ENCODE measurements at places on chromosomes 6 and 20.

DNA sequence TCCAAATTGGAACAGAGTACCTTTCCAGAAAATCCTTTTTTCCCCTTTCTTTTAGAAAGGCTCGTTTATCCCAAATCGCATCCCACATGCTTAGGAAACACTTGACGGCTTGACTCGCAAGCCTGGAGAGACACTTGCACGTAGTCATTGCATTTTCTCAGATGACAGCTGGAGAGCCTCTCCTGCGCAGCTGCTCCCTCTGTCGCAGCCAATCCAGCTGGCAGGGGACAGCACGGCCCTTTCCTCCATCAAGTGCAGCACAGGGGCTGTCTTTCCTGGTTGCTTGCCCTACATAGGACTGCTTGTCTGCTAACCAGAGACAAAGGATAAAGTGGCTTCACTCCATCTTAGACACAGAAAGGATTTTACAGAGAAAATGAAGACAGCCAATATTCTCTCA lies 77.6 kb upstream of the RGS17 start:
- DNase-seq: no peak

DNA sequence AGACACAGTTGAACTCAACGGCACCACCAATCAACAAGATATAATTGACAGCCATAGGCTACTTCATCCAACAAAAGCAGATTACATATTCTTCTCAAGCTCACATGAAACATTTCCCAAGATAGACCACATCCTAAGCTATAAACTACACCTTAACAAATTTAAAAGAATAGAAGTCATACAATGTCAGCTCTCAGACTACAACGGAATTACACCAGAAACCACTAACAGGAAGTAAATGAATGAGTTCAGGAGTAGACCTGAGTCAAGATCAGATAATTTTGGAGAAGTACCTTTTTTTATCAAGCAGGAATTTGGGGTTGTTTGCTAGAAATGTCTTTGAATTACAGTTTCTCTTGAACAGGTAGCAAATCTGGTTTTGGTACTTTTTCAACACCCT lies 237.8 kb downstream of the TBX18 start:
- DNase-seq: no peak

GRCh38 chr6:25058441-25058840 lies 122.7 kb upstream of the RIPOR2 start:
- DNase-seq: no peak

GRCh38 chr6:85594197-85594930 lies 706 bp upstream of the SNX14 start:
- DNase-seq: no peak

- DNase-seq: peak; percentile 80
Observed at GRCh38 chr20:5504061-5504739, 187.4 kb upstream of the PROKR2 start.

- no peak for DNase-seq
Observed at GRCh38 chr6:20096536-20096935, 115.7 kb downstream of the MBOAT1 start.

DNA sequence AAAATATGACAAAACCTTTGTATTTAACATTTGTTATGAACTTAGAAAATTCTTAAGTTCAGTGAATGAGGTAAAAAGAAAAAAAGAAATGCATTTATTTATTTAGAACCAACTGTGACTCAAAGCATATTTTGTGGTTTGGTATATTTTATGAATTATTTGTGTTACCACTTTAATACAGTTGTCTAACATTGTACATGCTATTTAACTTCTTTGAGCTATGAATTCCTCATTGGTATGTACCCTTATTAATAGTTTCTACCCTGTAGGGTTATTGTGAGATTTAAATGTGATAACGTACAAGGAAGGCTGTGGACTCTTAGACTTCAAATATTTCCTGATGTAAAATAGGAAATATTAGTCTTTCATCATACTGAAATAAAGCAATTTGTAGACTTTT lies 162.6 kb downstream of the MMUT start:
- DNase-seq: no peak

DNA sequence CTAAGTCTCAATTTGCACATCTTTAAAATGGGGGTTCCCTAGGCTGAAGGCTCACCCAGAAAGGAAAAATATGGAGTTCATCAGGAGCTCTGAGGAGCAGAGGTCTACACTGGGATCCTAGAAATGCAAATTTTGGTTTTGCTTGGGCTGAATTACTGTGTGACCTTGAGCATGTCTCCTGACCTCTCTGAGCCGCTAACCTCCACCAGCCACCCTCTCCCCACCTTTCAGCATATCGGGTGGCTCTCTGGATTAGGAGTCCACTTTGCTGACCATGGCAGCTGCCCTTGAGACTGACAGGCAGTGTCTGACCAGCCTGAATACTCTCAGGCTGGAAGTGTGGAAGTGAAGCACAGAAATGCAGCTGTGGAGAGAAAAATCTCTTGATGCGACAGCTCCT lies 165.9 kb upstream of the LRFN2 start:
- DNase-seq: no peak

- DNase-seq: no peak
Observed at GRCh38 chr6:148836751-148837150, 89.9 kb downstream of the UST start.

GRCh38 chr6:90936286-90936685 lies 349.4 kb upstream of the MAP3K7 start:
- DNase-seq: no peak

DNA sequence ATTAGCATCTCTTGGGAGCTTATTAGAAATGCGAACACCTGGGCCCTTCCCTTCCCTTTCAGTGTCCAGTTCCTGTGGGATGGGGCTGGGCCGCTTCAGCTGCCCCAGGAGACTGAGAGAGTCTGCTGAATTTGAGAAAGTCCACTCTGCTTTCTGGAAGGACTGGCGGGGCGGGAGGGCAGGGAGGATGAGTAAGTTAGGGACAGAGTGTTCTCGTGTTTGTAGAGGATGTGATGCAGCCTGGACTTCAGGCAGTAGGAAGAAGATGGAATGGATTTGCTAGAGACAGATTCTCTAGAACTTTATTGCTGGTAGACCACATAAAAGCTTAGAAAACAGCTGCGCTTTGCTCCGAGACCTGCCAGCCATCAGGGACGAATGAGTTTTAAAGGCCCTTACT lies 1.1 kb upstream of the TULP4 start:
- DNase-seq: no peak

- DNase-seq: no peak
Observed at GRCh38 chr6:134719911-134720310, 230.0 kb downstream of the ALDH8A1 start.

DNA sequence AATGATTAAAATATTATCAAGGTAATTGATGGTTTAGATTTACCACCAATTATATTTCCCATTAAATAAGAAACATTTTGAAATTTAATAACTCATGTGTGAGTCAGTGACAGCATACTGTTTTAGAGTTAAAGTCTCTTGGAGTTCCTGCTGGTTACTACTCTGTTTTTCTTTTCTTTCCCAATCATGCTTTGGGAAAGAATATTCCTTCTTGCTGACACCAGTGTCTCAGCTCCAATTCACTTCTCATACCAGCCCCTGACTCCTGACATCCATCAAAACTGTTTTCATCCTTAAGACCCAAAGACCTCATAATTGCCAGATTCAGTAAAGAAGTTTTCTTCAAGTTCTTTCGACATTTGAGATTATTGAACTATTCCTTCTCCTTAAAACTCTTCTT lies 50.3 kb downstream of the AIG1 start:
- DNase-seq: no peak

GRCh38 chr6:161649068-161649467 lies 375.2 kb upstream of the AGPAT4 start:
- no peak for DNase-seq

- DNase-seq: no peak
Observed at GRCh38 chr6:93970684-93971083, 551.3 kb upstream of the EPHA7 start.

GRCh38 chr20:36454698-36455427 lies 86.5 kb upstream of the MYL9 start:
- no peak for DNase-seq

DNA sequence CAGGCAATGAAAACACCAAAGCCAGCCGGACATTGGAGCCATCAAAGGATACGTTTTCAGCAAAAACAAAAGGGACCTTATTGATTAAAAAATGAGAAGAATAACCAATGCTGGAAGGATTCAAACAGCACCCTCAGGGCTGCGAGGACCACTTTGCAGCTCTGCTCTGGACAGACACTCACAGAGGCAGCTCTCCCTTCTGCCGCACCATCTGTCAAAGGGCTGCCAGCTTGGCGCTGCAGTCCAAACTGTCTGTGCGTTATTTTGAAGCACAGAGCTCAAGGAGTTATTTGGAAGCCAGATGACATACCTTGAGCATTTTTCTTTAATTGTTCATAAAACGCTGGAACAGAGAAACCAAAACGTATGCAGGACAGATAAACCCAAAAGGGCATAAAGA lies 85.2 kb downstream of the KIF16B start:
- DNase-seq: no peak

GRCh38 chr6:94088870-94089269 lies 669.5 kb upstream of the EPHA7 start:
- no peak for DNase-seq

- DNase-seq: no peak
Observed at GRCh38 chr6:111631903-111632460, 26.3 kb upstream of the TRAF3IP2 start.

DNA sequence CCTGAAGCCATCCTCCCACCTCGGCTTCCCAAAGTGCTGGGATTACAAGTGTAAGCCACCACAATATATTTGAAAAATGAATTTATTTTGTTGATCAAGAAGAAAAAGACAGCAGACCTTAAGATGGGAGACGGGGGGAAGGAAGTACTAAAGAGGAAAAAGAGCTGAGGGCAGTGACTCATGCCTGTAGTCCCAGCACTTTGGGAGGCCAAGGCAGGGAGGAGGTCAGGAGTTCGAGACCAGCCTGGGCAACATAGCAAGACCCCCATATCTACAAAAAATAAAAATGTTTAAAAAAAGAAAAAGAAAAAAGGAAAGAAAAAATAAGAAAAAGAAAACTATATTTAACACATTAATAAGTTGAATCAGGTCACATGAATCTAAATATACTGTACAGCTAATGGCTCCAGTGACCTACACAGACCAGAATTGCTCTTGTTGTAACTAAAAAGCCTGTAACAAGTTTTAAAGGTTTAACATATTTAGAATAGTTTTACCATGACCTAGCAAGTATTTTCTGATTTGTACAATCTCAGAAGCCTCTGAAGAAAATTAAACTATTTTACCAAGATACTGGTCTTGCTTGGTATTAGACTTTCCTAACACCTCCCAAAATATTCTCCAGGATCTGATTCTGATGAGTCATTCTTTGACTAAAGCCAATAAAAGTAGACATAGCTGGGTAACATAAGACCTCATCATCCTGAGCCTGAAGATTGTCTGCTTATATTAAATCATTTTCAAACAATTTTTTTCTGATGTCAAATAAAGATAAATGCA lies 4.3 kb upstream of the AKIRIN2 start:
- no peak for DNase-seq

- no peak for DNase-seq
Observed at GRCh38 chr6:11209906-11210305, 22.6 kb downstream of the NEDD9 start.

GRCh38 chr20:62677678-62678077 lies 31.0 kb upstream of the NTSR1 start:
- no peak for DNase-seq

DNA sequence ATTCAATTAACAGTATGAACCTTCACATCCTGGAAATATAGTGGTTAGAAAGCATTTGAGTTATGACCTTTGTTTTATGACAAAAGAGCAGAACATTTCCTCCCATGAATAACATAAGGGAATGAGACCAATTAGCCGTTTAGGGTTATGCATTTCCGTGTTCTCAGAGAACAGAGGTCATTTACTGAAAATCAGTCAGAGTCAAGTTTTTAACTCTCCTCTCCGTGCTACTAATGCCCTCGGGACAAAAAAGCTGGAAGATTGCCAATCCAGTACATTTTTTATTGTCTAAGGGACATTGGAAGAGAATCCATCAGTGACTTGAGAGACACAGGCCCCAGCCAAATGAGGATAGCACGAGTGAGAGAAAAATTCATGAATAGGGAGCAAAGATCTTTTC lies 632.7 kb downstream of the RFPL4B start:
- DNase-seq: no peak

GRCh38 chr6:11772109-11772825 lies 6.3 kb downstream of the ADTRP start:
- DNase-seq: no peak

DNA sequence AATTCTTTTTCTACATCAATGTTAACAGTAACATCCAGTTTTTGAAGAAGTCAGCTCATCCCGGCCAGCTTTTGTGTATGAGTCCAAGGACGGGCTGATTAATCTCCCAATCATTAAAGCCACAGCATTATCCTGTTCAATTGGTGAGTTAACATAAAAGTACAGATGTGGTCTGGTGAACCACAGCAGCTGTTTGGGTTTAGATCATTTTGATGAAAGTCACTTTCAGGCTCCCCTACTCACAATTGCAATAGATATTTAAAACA lies 69.0 kb upstream of the NFATC2 start:
- DNase-seq: no peak

DNA sequence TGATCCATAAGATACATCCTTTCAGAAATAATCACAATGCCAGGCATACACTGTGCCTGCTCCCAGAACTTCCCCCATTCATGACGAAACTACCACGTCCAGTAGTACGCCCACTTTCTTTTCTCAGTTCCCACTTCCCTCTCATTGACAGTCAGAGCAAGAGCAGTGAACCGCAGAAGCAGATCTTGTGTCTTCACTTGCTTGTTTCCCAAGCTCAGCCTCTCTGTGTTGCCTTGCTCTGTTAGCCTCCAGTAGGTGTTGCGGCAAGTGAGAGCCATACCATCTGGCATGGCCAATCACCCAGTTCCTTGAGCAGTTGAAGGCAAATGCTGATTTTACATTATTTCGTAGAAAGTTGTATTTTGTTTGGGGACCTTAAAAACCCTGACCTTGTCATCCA lies 11.7 kb downstream of the UST start:
- DNase-seq: no peak

- DNase-seq: no peak
Observed at GRCh38 chr6:43455531-43456428, at the start of gene DLK2. Gene DLK2, minus strand, starts transcription at chr6:43455548. Its CDS starts 723 bp downstream, at chr6:43454825.

DNA sequence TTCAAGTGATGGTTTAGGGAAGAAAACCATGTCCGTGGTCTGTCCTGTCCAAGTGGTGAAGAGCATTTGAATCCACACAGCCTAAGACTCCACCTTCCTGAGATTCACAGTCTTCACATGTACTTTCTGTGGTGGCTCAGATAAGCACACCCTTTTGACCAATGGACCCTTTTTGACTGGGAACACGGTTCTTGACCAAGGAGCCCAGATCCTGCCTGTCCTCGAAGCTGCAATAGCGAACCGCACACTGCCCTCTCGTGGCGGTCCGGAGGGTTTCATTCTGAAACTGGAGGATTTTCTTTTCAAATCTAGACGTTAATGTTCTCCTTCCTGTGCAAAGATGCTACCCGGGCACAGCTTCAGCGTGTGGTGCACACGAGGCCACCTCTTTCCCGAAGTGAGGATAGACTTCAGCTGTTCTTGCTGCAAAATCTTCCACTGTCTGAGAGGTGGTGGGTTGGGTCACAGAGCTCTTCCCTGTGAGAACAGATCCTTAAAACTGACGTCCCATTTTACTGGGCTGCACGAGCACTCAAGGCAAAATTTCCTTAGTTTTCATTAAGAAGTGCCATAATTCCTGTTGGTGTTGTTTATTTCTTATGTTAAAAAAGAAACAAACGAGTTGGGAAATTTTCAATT lies 90.5 kb downstream of the SYNJ2 start:
- DNase-seq: peak; percentile 87

- no peak for DNase-seq
Observed at GRCh38 chr6:104718672-104719071, 141.0 kb downstream of the HACE1 start.

GRCh38 chr20:10671919-10672623 lies 1.7 kb downstream of the JAG1 start:
- DNase-seq: peak; percentile 87

GRCh38 chr6:125354649-125355048 lies 52.9 kb upstream of the HDDC2 start:
- no peak for DNase-seq

- DNase-seq: no peak
Observed at GRCh38 chr20:3247638-3248037, 8.6 kb upstream of the SLC4A11 start.

All from sciatic nerve (tissue), 2 donors.